Cardiac atrium fibroblast (primary cell): ENCODE measurements at places on chromosomes 1 and 21. TPM values are rescaled to one million over a fixed set of nuclear protein-coding genes. Genes with fewer than 3 reads are reported as not detected.

Gene OR2T2
- total RNA-seq: not detected in 2 replicates

Gene AXDND1
- not detected in 2 replicates for total RNA-seq

Gene HCN3
- under 0.01 and 0.90 TPM in 2 replicates for total RNA-seq

Gene COL6A1
- total RNA-seq: 2,467 and 3,941 TPM in 2 replicates

Gene SLC9C2
- total RNA-seq: 2.7 and 7.8 TPM in 2 replicates

Gene CA6
- not detected in 2 replicates for total RNA-seq

Gene UMODL1
- total RNA-seq: not detected in 2 replicates

Gene PDXK
- total RNA-seq: 78.7 and 87.5 TPM in 2 replicates

Gene SELENBP1
- 65.3 and 69.2 TPM in 2 replicates for total RNA-seq

Gene OR2L13
- total RNA-seq: not detected in 2 replicates

Gene NASP
- 34.3 and 37.4 TPM in 2 replicates for total RNA-seq

Gene INTS11
- 64.3 and 78.3 TPM in 2 replicates for total RNA-seq

Gene BCL10
- total RNA-seq: 20.9 and 23.1 TPM in 2 replicates

Gene B3GALT5
- not detected in 2 replicates for total RNA-seq

Gene FAM78B
- total RNA-seq: not detected in 2 replicates

Gene ARHGEF16
- total RNA-seq: 0.81 TPM in 1 of 2 replicates, not detected in the other

Gene CSMD2
- 0.18 and 0.49 TPM in 2 replicates for total RNA-seq

Gene SESN2
- total RNA-seq: 30.0 and 30.3 TPM in 2 replicates

Gene RGS8
- not detected in 2 replicates for total RNA-seq

Gene C1orf116
- total RNA-seq: not detected in 2 replicates

Gene MAB21L3
- total RNA-seq: not detected in 2 replicates

Gene LRRN2
- under 0.01 TPM in 1 of 2 replicates, not detected in the other for total RNA-seq

Gene ANGPTL3
- not detected in 2 replicates for total RNA-seq

Gene TACSTD2
- total RNA-seq: under 0.01 TPM in 1 of 2 replicates, not detected in the other

Gene FLVCR1
- total RNA-seq: 7.6 and 7.8 TPM in 2 replicates

Gene GPR37L1
- total RNA-seq: under 0.01 TPM in 1 of 2 replicates, not detected in the other

Gene CAMSAP2
- total RNA-seq: 16.0 and 17.1 TPM in 2 replicates

Gene RIPPLY3
- not detected in 2 replicates for total RNA-seq

Gene RSBN1
- 6.1 and 6.2 TPM in 2 replicates for total RNA-seq

Gene OLIG2
- total RNA-seq: not detected in 2 replicates

Gene PLA2G2D
- total RNA-seq: not detected in 2 replicates

Gene CYYR1
- 1.6 TPM in 1 of 2 replicates, not detected in the other for total RNA-seq

Gene SPTA1
- not detected in 2 replicates for total RNA-seq

Gene OR2L3
- total RNA-seq: not detected in 2 replicates

Gene PSMG1
- total RNA-seq: 51.4 and 63.9 TPM in 2 replicates

Gene TLR5
- total RNA-seq: under 0.01 and 0.16 TPM in 2 replicates

Gene MDM4
- total RNA-seq: 10.7 and 13.0 TPM in 2 replicates
